Testis (tissue), 5 donors: ENCODE measurements at places on chromosomes 1 and 21.

- no peak for DNase-seq
These were observed 44.4 kb downstream of the ZNF697 start for GRCh38 chr1:119603695-119604094.

- DNase-seq = no peak
These were observed 245.4 kb downstream of the TNR start for GRCh38 chr1:175498002-175498401.

- no peak for DNase-seq
These were observed 106.8 kb upstream of the HP1BP3 start for GRCh38 chr1:20893931-20894330.

GRCh38 chr1:167791281-167792187 is 69.8 kb downstream of the MPZL1 start:
- no peak for DNase-seq

DNA sequence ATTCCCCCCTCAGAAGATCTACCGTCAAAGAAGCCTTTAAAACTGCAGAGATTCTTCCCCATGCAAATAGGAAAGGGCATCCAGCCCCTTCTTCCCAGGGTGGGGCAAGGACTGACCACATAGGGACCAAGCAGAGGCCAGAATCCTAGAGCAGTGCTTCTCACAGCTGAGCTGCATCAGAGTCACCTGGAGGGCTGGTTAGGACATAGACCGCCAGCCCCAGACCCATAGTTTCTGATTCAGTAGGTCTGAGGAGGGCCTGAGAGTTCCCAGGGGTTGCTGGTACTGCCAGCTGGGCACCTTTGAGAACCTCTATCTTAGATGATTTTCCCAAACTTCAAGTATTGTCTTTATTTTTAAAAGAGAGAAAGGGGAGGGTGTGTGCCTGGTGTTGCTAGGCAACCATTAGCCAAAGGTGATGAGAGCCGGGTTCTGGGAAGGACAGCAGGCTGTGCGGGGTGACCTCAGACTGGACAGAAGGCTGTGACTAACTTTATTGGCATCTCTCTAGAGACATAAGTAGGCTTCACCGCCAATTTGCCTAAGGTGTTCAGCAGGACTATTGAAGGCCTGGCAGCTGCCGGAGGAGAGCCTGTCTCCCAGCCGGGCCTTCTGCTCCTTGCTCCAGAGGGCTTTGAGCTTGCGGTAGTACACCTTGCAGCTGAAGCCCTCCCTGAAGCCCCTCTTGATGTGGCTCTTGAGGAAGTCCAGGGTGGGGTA is 3.0 kb downstream of the SPATA46 start:
- no peak for DNase-seq

DNA sequence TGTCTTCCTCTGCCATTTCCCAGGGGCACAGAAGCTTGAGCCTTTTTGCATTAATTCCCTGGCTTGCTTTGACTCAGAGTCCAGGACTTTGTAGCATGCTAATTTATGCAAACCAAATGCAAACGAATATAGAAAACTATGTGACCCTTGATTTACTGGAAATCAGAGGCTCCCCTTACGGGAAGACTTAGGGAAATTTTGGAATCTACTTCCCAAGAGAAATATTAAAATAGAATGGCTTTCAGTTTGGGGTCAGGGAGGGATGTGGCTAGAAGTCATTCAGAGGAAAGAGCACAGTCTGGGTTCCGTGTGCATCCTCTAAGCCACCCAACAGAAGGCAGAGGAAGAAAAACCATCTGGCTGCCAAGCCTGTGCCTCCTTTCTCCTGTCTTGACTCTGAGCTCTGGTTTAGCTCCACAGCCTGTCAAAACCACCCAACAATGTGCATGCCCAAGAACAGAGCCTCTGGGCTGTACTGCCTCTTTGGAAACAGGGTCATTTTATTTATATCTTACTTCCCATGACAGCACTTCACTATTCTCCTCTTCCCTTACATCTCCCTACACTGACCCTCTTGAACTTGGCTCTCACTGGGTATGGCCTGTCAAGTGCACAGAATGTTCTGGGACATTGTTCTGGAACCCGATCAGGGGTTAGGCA is 30.1 kb downstream of the ATF3 start:
- DNase-seq = peak; percentile 36

DNA sequence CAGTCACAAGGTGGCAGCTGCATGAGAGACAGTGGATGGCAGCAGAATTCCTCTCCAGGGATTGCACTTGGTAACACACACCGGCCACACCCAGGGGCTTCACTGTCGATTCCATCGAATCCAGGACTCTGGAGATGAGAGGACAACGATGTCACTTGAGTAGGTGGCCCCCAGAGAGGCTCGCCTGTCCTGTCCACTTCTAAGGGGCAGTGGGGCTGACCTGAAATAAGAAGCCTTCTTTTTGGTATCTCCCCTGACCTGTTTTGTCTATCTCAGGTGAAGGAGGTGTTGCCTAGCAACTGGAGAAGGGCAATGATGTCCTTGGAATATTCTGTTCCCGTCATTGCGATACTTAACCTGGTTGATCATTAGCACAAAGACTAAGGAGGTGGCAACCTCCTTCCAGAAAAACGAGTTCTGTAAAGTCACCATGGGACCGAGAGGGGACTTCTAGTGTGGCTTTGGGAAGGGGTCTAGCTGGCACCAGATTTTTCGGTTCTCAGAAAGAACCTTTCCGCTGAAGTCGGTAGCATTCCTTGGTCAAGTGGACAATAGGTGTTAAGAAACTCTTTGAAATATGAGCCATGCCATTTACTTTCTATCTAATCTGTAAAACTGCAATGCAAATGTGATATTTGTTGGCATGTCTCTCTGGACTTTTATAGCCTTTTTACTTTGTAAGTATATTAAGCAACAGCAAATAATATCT is 85.2 kb upstream of the TMPRSS2 start:
- DNase-seq = no peak

- no peak for DNase-seq
These were observed 1.6 kb upstream of the ZNF124 start for GRCh38 chr1:247173431-247173830.

DNA sequence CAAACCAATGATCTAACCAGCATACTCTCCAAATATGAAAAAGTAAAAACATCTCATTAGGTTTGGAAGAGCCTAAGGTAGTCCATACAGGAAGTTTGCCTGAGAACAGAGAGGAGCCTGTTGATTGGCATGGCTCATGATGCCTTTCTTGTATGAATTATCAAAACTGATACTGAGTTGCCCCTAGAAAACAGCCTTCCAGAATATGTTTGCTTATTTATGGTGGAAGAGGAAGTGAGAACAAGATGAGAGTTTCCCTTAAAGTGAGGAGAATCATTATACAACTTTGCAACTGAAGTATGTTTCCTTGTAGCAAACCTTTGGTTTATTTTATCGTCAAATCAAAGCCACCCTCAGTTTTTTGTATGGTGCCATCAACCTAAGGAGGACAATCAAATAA is 23.8 kb upstream of the KIAA1614 start:
- no peak for DNase-seq
